Fibroblast of skin of right quadriceps (primary cell): ENCODE measurements at places on chromosomes 1 and 21.
A peak's percentile ranks its signal among the peaks of the same experiment; 100 is the strongest.

DNA sequence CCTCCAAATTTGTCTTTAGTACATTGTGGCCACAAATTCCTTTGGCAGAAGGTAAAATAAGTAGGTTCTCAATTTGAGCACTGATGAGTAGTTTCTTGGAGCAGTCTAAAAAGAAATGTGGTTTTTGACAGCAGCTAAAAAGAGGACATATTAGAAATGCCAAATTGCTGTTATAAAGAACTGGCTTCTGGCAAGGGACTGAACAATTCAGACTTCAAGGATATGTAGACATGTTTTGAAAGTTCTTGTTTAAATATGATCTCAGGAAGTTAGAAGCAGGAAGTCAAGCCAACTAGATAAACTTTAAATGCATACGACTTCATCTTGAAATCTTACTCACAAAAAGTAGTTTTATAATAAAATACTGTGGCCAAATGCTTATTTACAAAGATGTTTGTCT lies 18.8 kb downstream of the C1orf52 start:
- DNase-seq, result no peak

DNA sequence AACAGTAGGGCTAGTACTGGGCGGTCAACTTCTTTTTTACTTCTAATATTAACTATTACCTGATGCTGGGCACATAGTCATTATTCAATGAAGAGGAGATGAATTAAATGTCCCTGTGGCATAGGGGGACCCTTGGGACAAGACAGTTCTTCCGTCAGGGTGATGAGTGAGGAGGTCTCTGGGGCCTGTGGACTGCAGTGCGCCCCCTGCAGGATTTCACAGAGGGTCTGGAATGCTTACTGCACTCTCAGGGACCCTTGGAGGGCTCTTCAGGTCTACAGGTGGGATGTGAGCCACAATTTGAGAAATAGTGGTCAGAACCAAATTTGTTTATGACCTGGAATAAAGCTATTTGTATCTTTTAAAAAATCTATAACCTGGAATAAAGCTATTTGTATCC lies 149.4 kb downstream of the FAM78B start:
- no peak for DNase-seq

DNA sequence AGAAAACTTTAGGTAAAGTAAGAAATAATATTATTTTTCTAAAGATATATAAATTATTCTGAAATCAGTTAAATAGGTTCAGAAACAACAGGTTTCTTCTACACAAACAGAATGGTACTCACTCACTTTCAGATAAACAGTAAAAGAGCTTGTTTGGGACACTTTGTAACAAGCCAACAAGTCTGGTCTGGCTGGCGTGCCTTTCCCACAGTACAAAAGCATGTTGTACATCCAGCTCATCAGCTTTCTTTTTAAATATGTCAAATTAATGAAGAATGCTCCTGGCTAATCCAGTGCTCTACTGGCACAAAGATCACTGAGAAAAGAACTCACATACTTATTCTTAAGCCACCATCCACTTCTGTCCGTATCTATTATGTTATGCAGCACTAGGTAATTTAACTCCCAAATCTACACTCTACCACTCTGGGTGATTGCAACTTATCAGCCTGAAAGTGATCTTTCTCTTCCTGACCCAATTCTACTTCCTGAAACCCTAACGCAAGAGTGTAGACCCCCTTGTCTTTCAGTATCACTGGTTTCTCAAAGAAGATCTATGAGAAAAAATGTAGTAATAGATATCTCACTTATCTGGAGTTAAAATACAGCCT lies 32.6 kb downstream of the TRIT1 start:
- DNase-seq, result no peak

- DNase-seq, result no peak
These were observed 5.5 kb downstream of the RNF223 start for GRCh38 chr1:1068517-1069055.

GRCh38 chr1:207007352-207008033 lies 25.1 kb downstream of the C1orf116 start:
- peak; percentile 95 for DNase-seq

- no peak for DNase-seq
These were observed 49.2 kb upstream of the POFUT2 start for GRCh38 chr21:45336870-45337269.

DNA sequence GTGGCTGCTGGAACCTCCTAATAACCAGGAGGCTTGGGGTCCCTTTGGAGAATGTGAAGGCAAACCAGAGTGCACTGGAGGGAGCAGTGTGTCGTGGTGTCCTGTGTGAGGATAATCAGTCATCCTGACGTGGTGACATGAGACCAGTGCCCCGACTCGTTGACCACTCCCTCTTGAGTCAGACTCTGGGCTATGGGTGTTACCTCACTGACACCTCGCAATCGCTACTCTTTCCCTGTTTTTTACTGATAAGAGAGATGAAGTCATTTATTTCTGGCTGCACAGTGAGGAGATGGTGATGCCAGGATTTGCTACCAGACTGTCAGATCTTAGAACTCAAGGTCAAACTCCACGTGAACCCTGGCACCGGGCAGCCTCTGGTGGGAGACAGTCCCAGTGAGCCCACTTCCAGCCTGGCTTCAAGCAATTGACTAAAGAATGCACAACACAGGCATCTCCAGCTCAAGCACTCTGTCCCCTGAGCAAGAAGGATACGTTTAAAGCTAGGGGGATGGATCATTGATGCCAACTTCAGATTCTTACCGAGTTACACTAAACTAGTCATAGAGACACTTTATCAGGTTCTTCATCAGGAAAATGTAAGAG lies 30.3 kb downstream of the UBASH3A start:
- no peak for DNase-seq

- no peak for DNase-seq
These were observed 11.9 kb downstream of the FNDC5 start for GRCh38 chr1:32858791-32859190.

DNA sequence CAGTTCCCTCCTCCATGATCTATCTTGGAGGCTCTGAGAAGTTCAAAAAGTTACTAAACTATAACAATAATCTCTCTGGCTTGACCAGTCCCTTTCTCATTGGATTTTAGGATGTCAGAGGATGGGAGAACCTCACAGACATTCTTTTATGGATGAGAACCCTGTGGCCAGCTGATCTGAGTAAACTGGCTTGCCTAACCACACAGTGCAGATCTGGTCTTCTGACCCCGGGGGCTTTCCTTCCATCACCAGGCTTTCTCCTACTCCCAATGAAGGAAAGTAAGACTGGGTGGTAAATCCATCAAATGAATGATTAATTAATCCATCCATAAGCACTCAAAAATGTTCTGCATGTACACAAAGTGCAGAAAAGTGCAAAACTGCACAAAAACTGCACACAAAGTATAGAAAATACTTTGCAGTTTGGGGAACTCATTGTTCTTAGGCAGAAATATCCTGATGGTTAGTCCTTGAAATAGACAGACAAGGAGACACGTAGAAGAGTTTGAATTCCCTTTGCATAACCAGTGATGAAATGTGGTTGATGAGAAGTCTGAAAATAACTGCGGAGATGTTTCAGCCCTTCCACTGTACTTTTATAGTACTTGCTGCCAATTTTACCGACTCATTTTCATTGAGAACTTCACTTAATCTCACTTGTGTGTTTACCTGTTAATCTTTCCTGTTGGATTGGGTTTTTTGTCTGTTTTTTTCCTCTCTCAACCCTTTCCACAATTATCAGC lies 2.5 kb upstream of the F3 start:
- peak; percentile 68 for DNase-seq

DNA sequence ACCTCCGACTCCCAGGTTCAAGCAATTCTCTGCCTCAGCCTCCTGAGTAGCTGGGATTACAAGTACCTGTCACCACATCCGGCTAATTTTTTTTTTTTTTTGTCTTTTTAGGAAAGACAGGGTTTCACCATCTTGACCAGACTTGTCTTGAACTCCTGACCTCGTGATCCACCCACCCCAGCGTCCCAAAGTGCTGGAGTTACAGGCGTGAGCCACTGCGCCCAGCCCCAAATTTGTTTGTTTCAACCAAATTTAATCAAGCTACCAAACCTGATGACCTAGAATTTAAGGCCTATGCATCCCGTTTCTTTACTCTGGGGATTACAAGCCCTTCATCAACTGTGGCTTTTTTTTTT lies 58.3 kb upstream of the TBX15 start:
- DNase-seq, result no peak

- no peak for DNase-seq
These were observed 29.8 kb downstream of the C1orf116 start for GRCh38 chr1:207002724-207003146.

DNA sequence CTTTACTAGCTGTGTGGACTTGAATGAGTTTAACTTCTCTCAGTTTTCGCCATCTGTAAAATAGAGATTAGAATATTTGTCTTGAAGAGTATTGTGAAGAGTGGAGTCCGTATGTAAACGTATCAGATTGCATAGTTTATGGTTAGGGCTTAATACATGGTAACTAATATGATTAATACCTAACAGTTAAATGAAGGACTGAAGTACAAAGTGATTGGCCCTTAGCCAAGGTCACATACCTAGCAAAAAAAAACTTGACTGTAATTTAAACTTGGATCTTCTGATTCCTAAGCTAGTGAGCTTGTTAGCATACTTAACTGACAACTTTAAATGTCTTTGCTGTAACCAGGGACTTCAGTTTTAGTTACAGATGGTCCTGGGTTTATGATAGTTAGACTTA lies 1.9 kb downstream of the GIPC2 start:
- no peak for DNase-seq

DNA sequence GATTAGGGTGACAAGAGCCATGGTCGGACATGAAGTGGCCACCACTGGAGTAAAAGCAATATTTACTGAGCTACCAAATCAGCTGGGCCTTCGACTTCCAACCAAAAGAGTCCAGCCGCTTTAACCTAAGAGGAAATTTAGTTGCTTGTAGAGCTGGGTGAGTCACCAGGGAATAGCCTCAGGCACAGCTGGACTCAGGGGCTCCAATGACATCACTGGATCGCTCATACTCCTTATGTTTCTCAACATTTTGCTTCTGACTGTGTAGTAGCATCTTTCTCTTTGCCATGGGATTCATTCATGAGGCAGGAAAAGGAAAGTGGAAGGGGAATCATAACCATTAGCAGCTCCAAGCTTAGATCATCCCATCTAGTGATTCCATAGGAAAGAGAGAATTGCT lies 664.4 kb downstream of the MATN1 start:
- DNase-seq, result peak; percentile 76

DNA sequence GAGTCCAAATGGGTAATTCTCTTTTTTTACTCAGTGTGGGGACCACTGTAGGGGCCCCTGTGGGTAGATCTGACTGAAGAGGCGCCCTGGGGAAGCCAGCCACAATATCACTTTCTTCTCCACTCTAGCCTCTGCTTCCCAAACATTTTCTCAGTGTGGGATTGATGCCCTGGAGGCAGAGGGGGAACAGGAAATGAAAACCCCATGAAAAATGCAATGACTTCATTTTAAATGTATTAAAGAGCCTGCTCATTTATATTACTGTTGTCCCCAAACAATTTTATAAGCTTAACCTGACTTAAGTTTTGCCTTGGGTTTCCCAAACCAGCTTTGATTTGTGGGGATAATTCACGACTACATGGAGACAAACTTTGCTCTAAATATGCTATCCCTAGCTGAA lies 181.9 kb downstream of the C1orf94 start:
- peak; percentile 42 for DNase-seq

DNA sequence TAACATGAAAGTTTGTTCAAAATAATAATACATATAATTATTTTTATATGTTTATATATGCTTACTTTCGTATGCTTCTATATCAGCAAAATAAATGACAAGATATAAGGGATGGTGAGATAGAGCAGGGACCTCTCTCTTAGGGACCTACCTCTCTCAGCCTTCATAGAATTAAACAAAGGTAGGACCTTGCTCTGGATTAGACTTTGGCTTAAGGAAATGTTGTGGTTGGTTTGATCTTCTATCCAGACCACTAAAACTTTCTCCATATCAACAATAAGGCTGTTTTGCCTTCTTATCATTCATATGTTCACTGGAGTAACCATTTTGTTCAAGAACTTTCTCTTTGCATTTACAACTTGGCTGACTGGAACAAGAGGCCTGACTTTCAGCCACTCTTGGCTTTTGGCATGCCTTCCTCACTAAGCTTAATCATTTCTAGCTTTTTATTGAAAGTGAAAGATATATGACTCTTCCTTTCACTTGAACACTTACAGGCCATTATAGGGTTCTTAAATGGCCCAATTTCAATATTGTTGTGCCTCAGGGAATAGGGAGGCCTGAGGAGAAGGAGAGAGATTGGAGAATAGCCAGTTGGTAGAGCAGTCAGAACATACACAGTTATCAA lies 14.4 kb downstream of the FRRS1 start:
- DNase-seq, result no peak

GRCh38 chr1:165364568-165365133 lies 8.1 kb upstream of the LMX1A start:
- no peak for DNase-seq

GRCh38 chr1:182215764-182216163 lies 154.3 kb upstream of the ZNF648 start:
- DNase-seq, result peak; percentile 44

GRCh38 chr1:29213055-29213454 lies 17.7 kb downstream of the MECR start:
- no peak for DNase-seq
